ENCODE measurements at places on chromosomes 5 and 9. TPM values are rescaled to one million over a fixed set of nuclear protein-coding genes. Genes with fewer than 3 reads are reported as not detected.

- peak; percentile 37 for DNase-seq
These were observed 2.3 kb upstream of the ZNF782 start for GRCh38 chr9:96856363-96857286.

DNA sequence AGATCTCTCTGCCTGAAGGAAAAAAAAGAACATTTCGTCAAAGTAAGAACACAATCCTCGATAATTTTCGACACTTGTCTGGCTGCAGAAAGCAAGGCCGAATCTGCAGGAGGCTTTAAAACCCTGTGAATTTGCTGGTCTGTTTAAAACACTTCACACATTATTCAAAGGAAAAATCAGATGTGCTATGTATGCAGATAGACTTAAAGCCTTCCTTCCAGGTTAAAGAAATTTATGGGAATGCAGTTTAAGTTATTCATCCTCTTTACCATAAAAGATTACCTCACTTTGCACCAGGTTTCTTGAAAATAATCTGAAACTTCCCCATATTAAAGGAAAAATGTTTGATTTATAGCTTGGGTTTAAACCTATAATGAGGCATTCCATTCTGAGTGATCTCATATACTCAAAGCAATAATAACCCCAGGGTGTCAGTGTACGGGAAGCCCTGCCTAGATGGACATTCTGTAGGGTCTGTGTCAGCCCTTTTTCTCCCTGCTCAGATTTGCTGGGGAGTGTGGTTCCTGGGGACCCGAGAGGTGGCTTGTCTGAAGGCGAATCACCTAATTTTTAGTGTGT lies 323.5 kb upstream of the SLC24A2 start:
- no peak for DNase-seq

GRCh38 chr5:76292620-76293322 lies 110.3 kb upstream of the IQGAP2 start:
- no peak for DNase-seq

DNA sequence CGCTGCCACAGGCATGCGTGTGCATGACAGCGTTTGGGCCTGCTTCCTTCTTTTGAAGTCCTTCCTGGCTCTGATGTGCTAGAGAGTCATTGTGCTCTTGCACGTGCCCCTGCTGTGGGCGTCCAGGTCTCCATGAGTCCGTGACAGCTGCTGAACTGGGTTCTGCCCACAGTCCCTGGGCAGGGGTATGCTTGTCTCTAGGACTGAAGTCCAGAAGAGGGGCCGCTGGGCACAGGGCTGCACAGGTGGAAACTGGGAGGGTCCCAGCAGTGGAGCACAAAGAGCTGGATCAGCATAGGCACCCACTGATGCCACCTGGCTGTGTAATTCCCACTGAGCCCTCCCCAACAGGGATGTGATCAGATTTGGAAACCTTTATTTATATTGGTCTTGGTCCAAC lies 169.4 kb downstream of the IRX2 start:
- no peak for DNase-seq

DNA sequence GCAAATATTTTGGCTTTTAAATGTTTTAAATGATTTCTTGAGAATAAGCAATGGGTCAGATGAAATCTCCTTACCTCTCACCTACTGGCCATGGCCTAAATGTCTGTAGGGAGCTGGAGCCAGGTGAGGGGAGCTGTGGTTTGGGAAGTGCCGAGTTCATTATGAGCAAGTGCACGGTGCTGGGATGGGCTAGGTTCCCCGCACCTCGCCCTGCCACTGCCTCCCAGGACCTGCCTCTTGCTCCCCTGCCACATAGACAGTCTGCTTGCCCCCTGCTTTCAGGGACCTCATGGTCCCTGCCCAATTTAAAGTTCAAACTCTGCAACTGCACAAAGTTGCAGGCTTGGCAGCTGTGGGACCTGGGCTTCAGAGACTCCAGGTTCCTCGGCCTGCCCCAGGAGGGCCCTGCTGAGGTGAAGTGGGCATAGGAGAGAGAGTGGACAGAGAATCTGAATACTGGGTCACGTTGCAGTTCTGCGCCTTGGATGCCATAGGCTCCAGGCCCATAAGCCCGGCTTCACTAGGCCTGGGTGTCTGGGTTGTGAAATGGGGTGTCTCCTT lies 5.4 kb downstream of the OR13J1 start:
- no peak for DNase-seq

DNA sequence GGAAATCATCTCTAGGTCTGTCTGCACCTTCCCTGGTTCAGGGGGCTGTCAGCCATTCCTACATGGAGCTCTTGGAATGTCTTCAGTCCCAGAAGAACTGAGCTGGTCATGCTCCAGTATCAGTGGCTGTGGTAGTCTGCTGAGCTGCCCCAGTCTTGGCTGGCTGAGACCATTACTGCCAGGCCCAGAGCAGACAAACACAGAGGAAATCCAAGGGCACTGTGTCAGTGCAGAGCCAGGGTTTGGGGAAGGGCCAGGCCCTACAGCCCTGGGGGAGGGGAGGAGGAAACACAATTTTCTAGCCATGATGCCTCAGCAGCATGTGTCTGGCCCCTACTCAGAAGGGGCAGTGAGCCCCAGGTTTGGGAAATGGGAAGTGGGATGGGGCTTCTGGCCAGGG lies 58.4 kb downstream of the ARHGEF37 start:
- DNase-seq = no peak

DNA sequence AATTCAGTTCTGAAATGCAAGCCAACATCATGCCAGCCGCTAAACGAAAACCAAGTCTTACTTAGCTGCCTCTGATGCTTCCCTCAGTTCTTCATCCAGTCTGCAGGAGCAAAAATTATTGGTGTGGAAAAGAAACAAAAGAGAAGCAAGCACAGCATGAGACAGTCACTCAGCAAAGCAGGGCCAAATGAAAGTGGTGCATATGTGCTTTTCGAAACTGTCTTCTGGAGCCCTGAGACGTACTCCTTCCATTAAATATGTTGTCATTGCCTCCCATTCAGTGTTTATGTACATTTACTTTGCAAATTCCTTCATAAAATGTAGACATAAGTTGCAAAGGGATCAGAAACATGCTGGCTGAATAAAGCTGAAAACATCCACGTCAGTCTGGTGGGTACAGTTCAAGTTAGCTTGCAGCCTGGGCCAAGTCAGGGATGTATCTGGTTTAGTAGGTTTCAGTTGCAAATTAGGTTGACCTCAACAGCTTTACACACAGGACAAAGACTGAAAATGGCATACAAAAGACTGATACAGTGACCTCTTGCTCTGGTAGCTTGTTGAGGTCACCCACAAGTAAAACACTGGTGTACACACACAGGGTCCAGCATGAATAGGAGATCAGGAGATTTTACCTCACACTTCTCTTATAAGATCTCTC lies 139.7 kb upstream of the PCA3 start:
- no peak for DNase-seq

DNA sequence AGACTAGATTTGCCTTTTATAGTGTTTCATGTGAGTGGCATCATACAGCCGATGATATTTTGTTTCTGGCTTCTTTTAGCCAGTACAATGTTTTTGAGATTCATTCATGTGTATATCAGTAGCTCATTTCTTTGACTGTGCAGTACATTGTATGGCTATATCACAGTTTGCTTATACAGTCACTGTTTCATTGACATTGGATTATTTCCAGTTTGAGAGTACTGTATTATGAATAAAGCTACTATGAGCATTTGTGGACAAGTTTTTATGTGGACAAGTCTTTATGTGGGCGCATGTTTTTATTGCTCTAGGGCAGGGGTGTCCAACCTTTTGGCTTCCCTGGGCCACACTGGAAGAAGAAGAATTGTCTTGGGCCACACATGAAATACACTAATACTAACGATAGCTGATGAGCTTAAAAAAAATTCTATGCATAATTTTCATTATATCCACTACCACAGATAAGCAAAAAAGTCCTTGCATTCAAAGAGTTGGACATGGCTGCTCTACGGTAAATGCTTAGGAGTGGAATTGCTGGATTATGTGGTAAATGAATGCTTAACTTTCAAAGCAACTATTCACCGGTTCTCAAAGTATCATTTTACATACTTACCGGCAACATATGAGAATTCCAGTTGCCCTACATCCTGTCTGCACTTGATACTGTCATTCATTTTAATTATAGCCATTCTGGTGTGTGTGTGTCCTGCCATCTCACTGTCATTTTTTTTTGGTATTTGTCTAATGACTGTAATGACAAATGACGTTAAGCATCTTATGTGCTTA lies 177.8 kb downstream of the RGS3 start:
- DNase-seq = no peak

GRCh38 chr9:87469793-87470465 lies 27.7 kb upstream of the DAPK1 start:
- no peak for DNase-seq

DNA sequence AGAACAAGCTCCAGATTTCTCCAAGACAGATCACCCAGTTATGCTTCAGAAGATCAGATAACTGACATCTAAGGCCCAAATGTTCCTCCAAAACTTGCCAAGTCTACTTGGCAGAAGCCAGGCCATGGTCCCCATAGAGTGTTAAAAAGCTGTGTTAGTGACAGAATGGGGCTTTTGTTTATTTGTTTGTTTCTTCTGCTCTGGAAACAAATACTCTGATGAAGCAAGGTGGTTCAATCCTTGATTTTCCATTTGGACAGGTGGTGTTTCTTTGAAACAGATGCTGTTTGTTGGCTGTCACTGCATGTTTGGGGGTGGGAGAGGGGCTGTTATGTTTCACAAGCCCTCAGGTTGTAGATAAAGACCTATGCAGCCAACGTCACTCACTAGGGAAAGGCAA lies 264.0 kb downstream of the FAM114A2 start:
- no peak for DNase-seq

GRCh38 chr5:180402716-180403115 lies 49.6 kb upstream of the GFPT2 start:
- DNase-seq = no peak

GRCh38 chr5:43041110-43041668 lies 1.1 kb upstream of the ANXA2R start:
- DNase-seq = peak; percentile 42

- DNase-seq = peak; percentile 80
These were observed 71.2 kb downstream of the C9orf50 start for GRCh38 chr9:129549684-129550083.

GRCh38 chr5:68041293-68041692 lies 174.3 kb upstream of the PIK3R1 start:
- DNase-seq = no peak

DNA sequence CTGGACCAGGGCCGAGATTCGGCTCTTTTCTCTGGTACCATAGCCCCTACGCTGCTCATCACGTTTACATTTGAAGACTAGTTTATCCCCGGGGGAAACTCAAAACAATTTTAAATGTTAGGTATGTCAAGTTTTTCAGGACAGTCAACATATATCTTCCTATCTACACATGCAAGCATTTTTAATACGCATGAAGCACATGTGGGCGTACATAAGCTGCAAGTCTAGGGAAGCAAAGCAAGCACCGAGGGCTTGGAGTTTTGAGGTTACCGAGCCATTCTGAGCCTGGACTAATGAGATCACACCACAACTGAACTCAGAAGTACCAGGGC lies 154.4 kb downstream of the AUH start:
- DNase-seq = no peak

DNA sequence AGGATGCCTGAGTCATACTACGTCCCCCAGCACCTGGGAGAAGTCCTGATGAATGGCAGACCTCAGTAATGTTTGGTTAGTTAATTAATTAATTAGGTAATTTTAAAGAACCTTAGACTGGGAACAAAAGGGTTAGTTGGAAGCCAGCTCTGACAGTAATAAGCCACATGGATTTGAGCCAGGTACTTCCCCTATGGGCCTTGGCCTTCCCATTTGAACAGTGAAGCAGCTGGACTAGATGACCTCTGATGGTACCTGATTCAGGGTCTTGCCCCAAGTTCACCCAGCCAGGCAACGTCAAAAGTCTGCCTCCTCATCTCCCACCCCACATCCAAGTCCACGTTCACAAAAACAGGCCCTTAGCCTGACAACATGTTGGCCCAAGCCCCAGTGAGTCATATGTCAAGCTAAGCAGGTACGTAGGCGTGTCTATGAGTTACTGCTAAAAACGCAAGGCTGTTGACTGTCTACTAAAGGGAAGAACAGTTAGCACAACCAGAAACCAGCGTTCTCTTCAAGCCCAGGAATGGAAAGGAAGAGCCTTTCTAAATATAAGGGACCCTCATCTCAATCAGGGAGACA lies 303.2 kb downstream of the ACTL7B start:
- no peak for DNase-seq

DNA sequence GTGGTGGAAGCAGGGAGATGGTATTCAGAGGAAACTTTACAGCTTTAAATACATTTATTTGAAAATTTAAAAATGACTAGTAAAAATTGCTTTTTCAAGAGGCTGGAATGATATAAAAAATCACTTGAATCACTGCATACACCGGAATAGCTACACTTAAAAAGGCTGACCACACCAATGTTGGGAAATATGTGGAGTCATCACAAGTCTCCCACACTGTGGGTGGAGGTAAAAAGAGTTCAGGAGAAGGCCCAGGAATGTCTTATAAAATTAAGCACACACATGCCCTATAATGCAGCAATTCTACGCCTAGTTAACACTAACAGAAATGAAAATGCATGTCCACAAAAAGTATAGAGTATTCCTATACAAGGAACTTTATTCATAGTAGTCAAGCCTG lies 198.1 kb downstream of the ROR2 start:
- DNase-seq = no peak

DNA sequence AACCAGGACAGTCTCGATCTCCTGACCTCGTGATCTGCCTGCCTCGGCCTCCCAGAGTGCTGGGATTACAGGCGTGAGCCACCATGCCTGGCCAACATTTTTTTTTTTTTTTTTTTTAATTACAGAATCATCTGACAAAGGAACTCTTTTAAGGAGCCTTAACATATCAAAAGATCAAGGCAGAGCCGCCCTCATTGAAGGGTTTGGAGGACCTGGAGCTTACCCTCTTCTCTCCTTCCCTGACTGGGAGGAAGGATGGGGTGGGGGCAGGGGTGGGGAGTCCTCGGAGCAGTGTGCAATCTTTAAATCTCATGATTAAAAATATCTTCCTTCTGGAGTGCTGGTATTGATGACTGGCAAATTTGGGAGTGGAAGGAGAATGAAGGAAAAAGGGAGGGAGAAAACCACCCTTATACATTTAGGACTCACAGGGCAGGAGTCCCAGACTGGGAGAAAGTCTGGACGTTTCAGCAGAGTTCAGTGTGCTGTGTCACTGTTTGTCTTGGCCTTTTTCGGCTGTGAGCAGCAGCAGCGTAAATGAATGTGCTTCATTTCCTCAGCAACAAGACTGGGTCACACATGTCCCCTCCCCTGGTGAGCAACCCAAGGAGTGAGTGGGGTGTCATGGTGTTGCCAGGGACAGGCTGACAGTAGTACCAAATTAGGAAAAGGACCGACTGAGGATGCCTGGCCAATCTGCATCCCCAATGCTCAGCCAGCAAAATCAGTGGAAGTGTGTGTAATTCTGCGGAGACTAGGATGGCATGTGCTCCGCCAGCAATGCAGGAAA lies 115.3 kb upstream of the BNC2 start:
- no peak for DNase-seq

Gene F2RL2
- not detected for total RNA-seq

Gene CKS2
- total RNA-seq = 7.5 TPM

Gene TMED7
- total RNA-seq = 68.2 TPM

Gene LCN1
- total RNA-seq = not detected

Gene FER
- 36.0 TPM for total RNA-seq

Gene TRIM14
- total RNA-seq = 4.8 TPM

Gene MAPK9
- 33.4 TPM for total RNA-seq

Gene RNF183
- total RNA-seq = 0.57 TPM

Gene CER1
- total RNA-seq = not detected

All from ovary (tissue), 10 donors.